ENCODE measurements at places on chromosomes 16 and 17.

DNA sequence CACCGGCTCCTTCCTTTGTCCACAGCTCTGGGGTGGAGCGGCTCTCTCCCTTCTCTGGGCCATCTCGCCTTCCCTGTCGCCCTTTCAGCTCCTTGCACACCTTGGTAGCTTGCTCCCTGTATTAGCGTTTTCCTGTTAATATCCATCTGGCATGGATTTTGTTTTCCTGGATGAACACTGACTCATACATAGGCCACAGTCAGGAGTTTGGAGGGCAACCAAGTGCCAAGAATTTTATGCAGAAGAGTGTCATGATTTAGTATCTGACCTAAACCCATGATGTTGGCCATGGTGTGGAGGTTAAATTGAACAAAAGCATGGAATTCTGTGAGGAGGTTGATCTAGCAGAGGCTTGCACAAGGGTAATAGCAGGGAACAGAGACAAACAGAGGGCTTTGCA, 180.9 kb downstream of the AIPL1 start:
- no peak for DNase-seq

DNA sequence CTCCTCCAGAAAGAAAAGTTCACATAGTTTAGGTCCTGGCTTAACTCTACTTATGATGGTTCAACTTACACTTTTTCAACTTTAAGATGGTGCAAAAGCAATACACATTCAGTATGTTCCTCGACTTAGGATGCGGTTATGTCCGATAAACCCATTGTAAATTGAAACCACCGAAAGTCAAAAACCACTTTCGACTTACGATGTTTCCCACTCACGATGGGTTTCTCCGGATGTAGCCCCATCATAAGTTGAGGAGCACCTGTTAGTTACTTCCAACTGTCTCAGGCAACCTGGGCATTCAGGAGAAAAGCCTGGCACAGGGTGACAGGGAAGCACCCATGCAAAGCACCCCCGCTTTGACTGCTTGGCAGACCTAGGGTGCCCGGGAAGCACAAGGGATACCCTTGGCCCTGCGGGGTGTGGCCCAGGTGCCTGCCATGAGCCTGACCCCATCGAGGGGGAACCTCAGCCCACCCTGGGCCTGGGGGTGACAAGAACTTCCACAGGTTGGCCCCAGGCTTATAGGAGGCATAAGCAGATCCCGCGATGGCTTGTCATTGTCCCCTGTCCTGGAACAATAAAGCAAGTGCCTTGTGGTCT, 14.0 kb downstream of the UNC119 start:
- no peak for DNase-seq

DNA sequence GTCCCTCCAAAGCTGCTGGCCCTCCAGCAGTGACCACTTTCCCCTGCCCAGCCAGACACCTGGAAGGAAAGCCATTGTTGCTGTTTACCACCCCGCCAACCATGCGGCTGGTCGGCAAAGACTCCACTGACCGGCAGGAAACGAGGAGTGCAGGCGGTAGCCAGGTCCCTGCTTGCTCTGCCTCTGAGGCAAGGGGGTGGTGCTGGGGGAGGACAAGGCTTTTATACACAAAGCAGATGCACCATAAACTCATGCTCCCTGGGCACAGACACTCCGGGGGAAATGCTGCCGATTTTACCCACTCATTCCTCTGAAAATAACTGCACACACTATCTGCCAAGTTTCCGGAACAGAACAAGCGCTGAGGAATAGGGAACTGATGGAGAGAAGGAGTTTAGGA, 62.8 kb upstream of the GRIN2A start:
- DNase-seq: no peak

DNA sequence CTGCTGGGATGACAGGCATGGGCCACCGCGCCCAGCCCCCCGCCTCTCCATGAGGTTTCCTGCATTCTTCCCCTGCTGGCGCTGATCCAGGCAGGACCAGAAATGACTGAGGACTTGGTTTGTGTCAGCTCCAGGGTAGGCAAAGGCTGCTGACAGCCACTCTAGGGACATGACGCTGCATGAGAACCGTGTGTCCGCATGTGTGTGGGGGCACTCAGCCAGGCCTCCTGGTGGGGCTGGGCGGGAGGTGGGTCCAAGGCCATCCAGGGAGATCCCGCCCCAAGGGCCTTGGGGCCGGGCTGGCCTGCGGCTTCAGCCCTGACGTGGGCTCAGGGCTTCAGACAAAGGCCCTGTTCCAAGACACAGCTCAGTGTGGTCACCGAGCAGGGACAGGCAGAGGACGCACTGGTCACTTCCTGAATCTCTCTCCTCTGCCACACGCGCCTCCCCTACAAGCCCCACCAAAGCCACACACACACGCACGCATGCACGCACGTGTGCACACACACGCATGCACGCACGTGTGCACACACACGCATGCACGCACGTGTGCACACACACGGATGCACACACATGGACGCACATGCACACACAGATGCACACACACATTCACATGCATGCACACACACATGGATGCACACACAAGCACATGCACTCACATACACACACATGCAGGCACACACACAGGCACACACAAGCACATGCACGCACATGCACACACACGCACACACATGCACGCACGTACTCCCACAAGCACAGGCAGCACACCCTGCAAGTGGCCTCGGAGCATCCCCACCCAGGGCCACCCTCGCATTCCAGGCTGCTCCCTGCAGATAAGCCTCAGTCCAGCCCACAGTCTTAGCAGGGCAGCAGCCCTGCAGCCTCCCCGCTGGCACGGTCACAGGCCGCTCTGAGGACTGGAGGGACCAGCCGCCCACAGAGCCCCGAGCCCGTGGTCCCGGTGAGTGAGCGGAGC, 5.3 kb upstream of the TMEM204 start:
- peak; percentile 58 for DNase-seq

DNA sequence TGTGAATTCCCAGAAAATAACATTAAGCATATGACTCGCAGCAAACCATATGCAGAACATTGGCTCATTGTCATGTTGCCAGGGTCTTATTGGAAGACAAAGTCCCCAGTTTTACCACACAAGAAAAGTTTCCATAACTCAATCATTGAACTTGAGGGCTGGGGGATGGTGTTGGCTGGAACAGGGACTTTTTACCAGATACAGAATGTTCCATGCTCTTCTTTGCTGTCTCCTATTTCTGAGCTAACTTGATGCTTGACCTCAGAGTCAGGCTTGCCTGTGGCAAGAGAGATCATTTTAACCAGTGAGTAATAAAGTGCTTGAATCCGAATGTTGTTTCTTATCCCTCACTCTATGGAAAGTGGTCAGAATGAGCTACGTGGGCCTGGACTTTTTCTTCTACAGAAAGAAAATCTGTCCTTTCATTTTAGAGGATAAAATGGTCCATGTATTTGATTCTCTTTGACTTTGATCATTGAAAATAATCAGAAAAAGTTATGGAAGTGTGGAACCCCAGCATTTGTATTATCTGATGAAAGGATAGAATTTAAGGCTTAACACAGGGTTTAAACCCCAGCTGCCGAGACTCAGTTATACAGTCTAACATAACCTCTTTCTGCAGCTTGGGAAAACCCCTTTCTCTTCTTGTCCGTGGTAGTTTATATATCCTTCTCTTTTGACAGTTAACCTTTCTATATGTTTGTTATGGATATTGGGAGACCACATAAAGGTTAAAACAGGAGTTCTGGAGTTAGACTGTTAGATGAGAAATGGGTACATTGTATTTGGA, 67.0 kb downstream of the TUBD1 start:
- DNase-seq: peak; percentile 93

GRCh38 chr16:77273815-77274214, 74.6 kb downstream of the SYCE1L start:
- no peak for DNase-seq

DNA sequence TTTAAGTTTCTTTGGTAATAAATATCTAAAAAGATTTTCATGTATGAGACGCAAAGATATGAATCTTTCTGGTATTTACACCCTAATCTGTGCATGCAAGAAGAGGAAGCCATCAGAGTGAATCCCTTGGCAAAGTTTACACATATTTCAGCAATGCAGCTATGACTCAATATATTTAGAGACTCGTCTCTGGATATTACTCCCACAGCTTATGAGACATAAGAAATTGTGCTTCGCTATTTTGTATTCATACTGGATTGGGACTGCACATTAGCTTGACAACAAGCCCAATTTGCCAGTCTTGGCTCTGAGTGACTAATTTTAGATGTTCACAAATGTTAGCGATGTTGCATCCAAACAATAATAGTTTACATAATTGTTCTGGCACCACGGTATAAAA, 532.0 kb downstream of the CDH11 start:
- peak; percentile 91 for DNase-seq

- peak; percentile 21 for DNase-seq
These were observed 216.4 kb upstream of the CIBAR2 start for GRCh38 chr16:85328676-85329058.

DNA sequence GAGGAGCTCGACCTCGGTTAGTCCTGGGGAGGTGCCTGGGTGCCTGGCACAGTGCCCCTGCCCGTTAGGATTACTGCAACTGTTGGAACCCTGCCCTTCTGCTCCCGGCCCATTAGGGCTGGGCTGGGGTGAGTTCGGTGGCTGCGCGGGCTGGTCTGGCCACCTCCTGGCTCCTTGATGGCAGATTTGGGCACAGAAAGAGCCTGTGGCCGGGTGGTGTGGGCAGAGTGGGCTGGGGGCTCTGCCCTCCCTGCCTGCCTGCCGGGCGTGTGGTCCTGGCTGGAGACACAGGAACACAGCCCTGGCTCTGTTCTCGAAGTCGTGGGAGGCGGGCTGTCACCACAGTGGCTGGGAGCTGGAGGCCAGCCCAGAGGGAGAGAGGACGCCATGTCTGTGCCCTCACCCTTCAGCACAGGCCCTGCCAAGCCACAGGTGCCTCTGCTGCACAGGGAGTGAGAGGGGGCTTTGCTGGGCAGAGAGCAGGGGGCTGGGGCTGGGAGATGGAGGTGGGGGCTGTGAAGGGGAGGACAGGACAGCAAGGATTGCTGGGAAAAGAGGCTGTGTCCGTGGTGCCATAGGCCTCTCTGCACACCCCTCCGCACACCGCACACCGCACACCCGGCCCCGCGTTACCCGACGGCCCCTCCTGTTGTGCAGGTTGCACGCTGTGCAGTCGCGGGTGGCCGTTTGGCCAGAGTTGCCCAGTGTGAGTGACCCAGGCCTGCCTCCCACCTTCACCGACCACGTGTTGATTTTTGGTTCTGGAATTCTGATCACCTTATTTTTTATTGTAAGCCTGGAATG, 236.6 kb upstream of the GSE1 start:
- no peak for DNase-seq

DNA sequence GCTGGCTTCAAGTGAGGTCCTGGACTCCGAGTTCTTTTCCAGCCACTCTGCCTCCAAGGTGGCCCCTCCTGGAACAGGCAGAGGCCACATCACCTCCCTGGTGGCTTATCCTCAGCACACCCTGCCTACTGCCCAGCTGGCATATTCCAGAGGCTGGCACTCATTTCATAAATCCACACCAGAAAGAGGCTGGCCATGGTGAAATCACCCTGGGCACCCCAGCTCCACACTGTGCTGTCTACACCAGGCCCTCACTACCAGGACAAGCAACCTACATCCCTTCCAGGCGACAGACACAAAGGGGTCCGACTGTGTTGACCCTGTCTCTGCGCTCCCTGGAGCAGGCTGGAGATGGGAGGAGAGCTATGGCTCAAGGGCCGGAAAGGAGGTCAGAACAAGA, 100.2 kb downstream of the C16orf78 start:
- DNase-seq: no peak

DNA sequence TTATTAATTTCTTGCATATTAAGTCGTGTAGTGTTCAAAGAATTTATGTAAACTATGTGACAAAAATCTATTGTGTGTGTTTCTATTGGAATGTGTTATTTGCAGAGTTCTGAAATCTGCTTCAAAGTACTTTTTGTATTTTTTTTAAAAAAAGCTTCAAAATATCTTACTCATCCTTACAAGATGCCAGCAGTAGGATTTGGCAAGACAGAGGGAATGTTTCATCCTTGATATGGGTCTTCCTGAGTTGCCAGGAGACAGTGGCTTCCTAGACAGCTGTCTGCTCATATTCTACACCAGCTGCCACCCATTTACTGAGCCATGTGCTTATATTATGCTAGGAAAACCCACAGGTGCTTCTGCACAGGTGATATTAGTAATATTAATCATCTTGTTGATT, 36.4 kb downstream of the EFCAB5 start:
- DNase-seq: peak; percentile 37

GRCh38 chr17:28415886-28416285, 9.9 kb upstream of the SLC46A1 start:
- no peak for DNase-seq

- DNase-seq: no peak
These were observed 21.7 kb downstream of the MILR1 start for GRCh38 chr17:64470625-64471024.

- DNase-seq: no peak
These were observed 1.4 kb downstream of the SHISA6 start for GRCh38 chr17:11242411-11242810.

DNA sequence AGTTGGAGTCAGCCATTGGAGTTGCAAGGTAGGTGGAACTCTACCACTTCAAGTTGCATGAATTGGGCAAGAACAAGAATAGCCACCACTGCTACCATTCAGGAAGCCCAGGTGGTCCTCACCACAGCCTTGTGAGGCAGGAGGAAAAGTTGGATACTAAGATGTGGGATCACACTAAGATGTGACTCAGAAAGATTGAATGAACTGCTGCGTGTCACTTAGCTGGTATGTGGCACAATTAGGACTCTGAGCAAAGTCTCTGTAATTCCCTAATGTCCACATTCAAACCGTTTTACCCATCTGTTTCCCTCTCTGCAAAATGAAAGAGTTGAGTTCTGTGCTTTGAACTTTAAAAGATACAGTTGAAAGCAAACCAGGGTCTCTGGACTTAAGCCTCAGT, 44.7 kb upstream of the HS3ST3A1 start:
- DNase-seq: peak; percentile 64

Data from fibroblast of skin of scalp (primary cell).